ENCODE measurements at places on chromosomes 1 and 21. TPM values are rescaled to one million over a fixed set of nuclear protein-coding genes. Genes with fewer than 3 reads are reported as not detected.

DNA sequence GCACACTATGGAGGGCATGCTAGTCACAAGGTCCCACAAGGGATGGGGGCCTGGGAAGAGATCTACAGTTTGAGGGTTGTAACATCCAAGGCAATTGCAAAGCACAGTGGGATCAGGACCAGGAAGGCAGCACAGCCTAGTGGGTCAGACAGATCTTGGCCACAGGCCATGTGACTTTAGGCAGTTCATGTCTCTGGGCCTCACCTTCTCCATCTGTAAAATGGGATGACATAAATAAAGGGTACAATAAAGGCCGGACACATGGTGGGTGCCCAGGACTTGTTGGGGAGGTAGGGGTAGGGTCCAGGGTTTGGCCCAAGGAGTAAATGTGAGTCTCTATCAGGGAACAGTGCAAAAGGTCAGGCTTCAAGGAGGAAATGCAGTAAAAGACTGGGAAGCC is 18.1 kb upstream of the IGSF21 start:
- no peak for DNase-seq

DNA sequence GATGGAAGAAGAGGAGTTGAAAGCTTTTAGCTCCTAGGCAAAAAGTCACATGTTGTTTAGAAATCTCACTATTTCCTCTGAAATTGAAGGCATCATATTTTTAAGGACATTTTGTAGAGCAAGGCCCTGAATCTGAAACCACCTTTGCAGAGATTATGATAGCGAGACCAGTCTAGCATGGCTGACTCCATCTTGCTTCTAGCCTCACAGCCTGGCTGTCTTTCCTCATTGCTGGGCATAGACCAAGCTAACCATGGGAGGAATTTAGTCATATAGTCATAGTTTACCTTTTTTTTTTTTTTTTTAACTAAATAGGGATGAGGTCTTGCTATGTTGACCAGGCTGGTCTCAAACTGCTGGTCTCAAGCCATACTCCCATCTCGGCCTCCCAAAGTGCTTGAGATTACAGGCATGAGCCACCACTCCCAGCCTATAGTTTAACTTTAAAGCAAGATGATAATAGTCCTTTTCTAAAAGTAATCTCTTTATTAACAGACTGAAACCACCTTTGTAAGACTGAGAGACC is 42.2 kb upstream of the ZNF326 start:
- no peak for DNase-seq

DNA sequence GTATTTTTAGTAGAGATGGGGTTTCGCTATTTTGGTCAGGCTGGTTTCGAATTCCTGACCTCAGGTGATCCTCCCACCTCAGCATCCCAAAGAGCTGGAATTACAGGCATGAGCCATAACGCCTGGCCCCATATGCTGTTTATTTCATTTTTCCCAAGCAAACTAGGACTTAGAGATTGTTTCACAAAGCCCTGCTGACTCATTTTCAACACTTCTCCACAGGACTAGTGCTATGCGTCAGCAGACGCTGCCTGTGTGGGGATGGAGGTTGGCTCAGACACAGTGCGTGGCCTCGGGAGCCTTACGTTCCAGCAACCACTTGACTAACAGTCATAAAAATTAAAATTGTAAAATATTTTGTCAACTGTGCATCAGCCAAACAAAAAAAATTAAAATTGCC is 22.7 kb downstream of the PKNOX1 start:
- DNase-seq, result no peak

The RIMKLA gene
- not detected for total RNA-seq

DNA sequence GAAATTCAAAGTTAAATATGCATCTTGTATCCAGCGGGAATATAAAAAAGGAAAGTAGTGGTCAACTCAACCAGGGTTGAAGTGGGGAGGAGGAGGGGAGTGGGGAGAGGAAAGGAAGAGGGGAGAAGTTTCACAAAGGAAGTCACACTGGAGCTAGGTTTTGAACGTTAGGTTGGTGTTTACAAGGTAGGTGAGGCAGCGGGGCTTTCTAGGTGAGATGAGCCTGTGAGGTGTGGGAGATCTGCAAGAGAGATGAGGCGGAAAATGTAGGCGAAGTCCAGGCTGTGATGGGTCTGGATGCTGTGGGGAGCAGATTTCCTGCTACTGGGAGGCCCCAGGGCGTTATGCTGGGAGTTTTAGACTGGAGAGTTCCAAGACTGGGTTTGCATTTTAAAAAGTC is 36.1 kb upstream of the IL20 start:
- no peak for DNase-seq

DNA sequence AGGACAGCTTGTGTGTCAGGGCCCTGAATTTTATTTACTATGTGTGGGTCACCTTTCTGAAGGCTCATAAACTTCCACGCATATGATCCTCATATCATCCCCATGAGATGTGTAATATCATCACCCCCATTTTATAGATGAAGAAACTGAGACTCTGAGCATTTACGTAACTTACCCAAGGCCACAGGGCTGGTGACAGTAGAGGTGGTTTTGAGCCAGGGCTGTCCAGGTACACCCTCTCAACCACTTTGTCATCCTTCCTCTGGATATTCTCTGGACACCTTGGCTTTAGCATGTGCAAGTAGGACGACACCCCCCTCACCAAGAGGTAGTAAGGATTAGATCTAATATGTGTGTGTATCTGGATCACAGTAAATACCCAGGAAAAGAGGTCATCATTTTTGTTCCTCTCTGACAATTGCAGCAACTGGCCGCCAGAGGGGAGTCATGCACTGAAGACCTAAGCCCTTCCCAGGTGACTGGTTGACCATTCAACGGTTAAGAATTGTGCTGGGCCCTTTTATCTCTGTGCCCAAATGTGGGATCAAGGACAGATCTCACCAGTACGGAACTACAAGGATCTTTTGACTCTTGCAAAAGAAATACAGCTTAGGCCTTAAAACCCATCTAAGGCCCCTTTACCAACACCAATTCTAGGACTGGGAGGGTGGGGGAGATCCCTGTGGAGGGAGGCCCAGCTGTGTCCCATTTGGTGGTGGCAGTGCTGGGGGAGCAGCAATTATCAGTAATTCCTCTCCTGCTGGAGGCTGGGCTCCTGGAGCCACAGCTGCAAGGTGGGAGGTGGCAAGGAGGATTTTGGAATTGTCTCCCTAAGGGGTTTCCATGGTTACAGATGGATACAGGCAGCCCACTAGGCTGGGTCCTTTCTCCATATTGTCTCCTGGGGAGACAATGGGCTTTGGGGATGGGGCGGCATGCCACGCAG is 13.7 kb upstream of the E2F2 start:
- DNase-seq, result peak; percentile 85

The NR1I3 gene
- not detected for total RNA-seq

The THEM5 gene
- total RNA-seq, result not detected

GRCh38 chr21:44758781-44759627 is 42.6 kb downstream of the UBE2G2 start:
- no peak for DNase-seq

DNA sequence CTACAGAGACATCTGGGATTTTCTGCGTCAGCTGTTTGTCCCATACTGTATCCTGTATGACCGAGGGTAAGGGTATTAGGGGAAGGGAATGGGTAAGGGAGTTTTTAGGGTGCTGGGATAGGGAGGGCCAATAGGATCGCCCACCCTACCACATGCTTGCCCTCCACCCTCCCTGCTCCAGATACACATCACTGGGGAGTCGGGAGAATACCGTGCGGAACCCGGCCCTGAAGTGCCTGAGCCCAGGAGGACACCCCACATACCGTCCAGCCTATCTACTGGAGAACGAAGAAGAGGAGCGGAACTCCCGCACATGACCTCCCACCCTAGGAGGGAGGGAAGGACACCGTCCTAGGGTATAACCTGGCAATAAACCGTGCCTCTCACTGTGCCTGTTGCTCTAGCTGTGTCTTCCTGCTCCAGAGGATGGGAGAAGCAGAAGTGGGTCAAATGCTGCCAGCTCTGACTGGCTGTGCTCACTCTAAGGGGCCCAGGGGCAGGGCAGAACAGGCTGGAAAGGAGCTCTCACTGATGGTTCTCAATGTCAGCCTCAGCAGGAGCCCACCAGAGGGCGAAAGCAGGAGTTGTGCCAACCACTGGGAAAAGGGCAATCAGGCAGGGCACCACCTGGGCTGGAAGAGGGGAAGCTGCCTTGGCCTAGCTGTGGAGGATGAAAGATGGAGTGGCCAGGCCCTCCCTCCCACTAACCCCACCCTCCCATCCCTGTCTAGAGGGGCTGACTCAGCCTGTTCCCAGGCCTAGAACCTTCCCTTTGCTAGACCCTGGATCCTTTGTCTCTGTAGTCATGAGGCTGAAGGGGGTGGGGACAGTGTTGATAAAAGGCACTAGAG is 440 bp upstream of the LENEP start:
- DNase-seq, result no peak

The PRDM2 gene
- 432 TPM for total RNA-seq

DNA sequence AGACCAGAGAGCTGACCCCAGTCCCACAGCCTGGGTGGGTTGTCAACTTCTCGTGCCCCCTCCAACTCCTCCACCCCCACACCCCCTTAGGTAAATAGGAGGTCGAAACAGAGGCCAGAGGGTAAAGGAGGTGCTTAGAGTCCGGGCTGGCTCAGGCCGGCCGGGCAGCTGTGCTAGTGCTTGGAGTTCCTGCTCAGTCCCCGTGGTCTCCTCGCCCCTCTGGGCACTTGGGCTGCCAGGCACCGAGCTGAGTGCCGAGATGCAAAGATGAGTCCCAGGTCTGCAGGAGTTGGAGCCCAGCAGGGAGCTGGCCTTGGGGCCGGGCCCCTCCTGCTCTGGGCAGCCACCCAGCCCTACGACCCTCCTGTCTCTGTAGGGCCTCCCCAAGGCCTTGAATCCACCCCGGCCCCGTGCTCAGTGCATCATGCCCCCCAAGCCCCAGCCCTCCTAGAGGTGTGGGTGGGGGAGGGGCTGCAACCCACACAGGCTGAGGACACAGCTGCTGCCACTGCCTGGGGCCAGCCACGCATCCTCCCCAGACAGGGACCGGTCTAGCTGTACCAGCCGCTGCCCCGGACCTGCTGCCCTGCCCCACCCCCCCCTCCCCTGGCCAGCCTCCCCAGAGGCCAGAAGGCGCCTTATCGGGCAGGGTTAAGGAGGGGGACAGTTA is 1.9 kb downstream of the SMIM1 start:
- no peak for DNase-seq

GRCh38 chr1:32798679-32799416 is 18.3 kb downstream of the YARS1 start:
- DNase-seq, result peak; percentile 42

The FCGR1A gene
- not detected for total RNA-seq

The TPTE gene
- not detected for total RNA-seq

GRCh38 chr21:17461014-17461413 is 51.8 kb upstream of the CXADR start:
- no peak for DNase-seq

The S100A9 gene
- total RNA-seq, result 4.2 TPM

The MYOG gene
- total RNA-seq, result not detected

The MTHFR gene
- total RNA-seq, result 109 TPM

The ATP1B1 gene
- 1.7 TPM for total RNA-seq

DNA sequence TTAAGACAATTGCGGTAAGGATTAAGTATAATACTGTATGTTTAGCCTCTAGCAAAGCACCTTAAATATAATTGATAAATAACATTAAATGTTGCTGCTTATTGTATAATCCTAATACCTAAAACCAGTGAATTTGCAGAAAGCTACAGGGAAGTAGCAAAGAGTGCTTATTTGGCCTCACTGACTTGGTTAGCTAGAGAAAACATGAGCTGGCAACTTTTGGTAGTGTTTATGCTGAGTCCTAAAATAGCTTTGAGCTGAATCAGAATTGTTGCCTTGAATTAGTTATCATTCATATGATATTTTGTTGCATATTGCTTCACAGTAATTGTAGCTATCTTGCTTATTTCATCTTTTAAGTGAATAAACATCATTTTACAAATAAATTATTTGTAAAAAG is 3.5 kb downstream of the TRIM67 start:
- no peak for DNase-seq

DNA sequence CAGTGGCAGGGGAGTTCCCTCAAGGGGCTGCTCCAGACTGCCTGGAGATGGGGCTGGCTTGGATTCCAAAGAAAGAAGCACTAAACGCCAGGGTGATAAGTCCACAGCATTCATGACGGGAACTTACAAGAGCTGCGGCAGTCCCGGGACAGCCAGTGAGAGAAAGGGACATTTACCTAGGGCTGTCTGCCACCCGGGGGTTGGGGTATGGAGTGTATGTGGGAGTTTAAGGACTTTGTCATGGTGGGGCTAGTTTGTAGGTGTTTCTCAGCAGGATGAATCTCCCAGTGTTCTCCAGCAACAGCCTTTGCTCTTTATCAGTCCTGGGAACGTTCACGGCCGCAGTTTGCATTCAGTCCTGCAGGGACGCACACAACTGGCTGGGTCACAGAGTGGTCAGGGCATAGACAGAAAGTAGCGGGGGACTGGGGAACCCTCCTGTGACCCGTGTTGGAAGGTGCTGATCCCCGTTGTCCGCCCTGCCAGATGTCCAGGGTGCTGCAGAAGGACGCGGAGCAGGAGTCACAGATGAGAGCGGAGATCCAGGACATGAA is 41.4 kb upstream of the HMGN1 start:
- no peak for DNase-seq

- DNase-seq, result no peak
Observed at GRCh38 chr21:43840259-43840658, 24.8 kb upstream of the AGPAT3 start.

The LCE2B gene
- not detected for total RNA-seq

- DNase-seq, result peak; percentile 39
Observed at GRCh38 chr1:154419620-154420571, 14.8 kb downstream of the IL6R start.

The GPR3 gene
- total RNA-seq, result not detected

GRCh38 chr21:38417726-38418125 is 80.6 kb downstream of the ERG start:
- no peak for DNase-seq

DNA sequence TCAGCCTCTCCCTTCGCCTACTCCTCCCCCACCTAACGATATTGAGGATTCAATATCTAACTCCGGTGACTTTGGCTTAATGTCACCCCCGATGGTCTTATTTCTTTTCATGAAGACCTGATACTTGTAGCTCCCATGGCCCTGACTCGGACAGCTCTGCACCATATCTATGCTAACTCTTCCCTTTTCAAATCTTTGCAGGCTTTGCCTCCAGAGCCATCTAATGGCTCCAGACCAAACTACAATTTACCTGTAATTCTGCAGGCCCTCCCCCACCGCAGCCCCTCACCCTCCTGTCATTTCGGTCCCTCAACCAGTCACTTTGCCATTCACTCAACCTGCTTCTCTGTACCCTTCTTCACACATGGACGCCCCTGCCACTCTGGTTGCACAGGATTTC is 7.9 kb upstream of the GSTM5 start:
- DNase-seq, result no peak

The ZBTB8B gene
- total RNA-seq, result 0.02 TPM

The MKNK1 gene
- 73.0 TPM for total RNA-seq

GRCh38 chr1:212203630-212204029 is 81.6 kb upstream of the PPP2R5A start:
- DNase-seq, result no peak

- no peak for DNase-seq
Observed at GRCh38 chr1:3515774-3516480, 61.5 kb downstream of the ARHGEF16 start.
